Pulmonary artery endothelial cell (primary cell): ENCODE measurements at places on chromosomes 2 and 18. TPM values are rescaled to one million over a fixed set of nuclear protein-coding genes. Genes with fewer than 3 reads are reported as not detected.

The C1QL2 gene
- total RNA-seq, result not detected in 2 replicates

The PLA2R1 gene
- 19.6 and 25.2 TPM in 2 replicates for total RNA-seq

The FBXO48 gene
- 0.20 and 0.39 TPM in 2 replicates for total RNA-seq

The FOXD4L1 gene
- 0.07 and 0.11 TPM in 2 replicates for total RNA-seq

The CYRIA gene
- 23.3 and 27.0 TPM in 2 replicates for total RNA-seq

The TTR gene
- not detected in 2 replicates for total RNA-seq

The SLC25A52 gene
- 0.32 TPM in 1 of 2 replicates, not detected in the other for total RNA-seq
